ENCODE measurements at places on chromosomes 5 and 9.
A peak's percentile ranks its signal among the peaks of the same experiment; 100 is the strongest.

- DNase-seq: no peak
These were observed 8.7 kb downstream of the GARIN3 start for GRCh38 chr5:157157293-157157891.

GRCh38 chr5:168890816-168891812, 311.9 kb upstream of the PANK3 start:
- no peak for DNase-seq

DNA sequence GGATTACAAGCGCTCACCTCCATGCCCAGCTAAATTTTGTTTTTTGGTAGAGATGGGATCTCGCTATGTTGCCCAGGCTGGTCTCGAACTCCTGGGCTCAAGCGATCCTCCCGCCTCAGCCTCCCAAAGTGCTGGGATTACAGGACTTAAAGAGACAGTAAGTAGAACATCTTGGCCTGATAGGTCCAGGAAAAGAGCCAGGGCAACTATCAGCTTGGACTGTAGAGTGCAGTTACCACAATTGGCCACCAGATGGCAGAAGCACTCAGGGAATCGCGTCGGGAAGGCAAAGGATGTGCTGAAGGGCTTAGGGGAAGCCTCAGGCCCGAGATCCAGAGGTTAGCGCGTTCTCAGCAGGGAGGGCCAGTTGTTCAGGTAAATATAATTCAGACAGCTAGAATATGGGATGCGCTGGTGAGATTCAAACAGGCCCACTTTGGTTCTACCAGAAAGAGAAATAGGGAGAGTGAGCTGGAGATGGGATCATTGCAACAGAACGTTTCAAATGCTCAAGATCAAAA, 21.5 kb downstream of the C9orf57 start:
- peak; percentile 52 for DNase-seq

- DNase-seq: peak; percentile 52
These were observed 597 bp downstream of the NFIL3 start for GRCh38 chr9:91422758-91423711.

GRCh38 chr9:112299514-112299913, 33.9 kb downstream of the PTBP3 start:
- no peak for DNase-seq

DNA sequence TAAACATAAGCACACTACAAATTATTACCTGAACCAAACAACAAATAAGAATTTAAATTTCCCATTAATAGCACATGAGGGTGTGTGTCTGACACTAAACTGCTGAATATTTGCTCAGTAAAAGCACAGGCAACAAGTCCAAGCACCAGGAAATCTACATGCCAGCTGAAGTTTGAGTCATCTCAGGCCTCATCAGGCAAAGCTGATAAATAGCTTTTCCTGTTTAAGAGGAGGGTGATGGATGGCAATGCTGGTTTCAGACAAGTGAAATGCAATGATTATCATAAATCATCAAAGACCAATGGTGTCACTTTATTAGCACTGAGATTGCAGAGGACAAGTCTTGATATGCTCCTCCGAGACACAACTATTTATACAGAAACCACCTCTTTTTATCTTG, 1668.0 kb upstream of the C9orf72 start:
- DNase-seq: no peak

DNA sequence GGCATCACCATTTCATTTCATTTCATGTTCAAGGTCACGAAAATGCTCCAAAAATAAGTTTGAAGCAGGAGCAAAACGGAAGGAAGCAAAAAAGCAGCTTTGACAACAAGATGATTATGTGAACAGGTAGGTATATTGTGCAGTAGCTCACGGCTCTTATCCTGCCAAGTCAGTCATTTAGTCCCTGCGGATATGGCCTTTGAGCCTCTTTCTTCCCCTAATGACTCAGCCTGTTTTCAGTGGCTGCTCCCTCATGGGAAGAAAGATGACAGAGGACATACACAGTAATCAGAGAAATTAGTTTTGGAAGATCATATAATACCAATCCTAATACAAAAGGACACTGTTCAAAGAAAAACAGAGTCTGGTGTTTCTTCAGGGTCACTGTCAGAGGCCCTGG, 155.8 kb upstream of the GRAMD2B start:
- no peak for DNase-seq

GRCh38 chr9:29945012-29945411, 2371.7 kb upstream of the C9orf72 start:
- DNase-seq: no peak

DNA sequence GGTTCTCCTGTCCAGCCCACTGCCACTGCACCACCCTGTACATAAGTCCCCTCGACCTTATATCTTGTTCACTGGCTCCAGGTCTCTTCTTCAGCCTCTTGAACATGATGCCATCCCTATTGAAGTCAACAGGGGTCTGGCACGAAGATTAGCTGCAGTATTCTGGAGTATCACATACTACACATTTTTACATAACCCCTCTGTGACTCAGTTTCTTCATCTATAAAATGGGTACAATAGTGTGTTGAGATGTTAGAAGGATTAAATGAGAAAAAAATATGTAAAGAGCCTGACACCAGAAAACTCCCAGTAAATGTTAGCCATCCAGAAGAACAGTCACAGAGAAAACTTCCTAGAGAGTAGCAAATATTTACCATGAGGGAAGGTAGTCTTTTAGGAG, 98.9 kb downstream of the PIK3R1 start:
- DNase-seq: no peak

DNA sequence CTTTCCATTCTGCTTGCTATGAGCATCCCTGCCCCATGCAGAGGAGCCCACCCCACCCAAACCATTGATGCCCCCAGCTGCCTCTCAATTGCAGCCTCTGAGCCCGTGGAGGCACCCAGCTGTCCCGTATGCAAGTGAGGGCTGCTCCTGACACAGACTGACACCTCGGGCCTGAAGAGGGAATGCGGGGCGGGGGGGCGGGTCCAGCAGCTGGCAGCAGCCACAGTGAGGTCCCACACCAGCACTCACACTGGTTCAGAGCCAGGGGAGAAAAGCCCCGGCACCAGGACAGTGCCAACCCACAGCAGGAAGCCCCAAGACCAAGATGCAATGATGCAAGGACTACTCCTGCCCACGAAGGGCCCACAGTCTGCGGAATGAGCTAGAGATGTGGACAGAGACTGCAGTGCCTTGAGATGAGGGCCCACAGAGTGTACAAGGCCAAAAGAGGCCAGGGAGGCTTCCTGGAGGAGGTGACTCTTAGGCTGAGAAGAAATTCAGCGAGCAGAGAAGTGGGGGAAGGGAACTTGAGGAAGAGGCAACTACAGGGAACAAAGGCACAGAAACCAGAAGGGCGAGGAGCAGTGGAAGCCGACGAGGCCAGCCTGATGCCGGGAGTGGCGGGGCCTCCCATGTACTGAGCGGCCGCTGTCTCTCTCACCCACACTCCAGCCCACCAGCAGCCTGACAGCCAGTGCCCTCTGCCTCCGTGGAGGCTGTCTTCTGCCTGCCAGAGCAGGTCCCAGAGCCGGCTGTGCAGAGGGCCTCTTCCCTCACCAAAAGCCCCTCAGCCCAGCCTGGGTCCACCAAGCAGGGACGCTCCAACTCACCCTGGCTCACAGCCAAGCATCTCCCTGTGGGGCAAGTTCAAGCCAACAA, 9.2 kb downstream of the EEIG1 start:
- DNase-seq: peak; percentile 57

DNA sequence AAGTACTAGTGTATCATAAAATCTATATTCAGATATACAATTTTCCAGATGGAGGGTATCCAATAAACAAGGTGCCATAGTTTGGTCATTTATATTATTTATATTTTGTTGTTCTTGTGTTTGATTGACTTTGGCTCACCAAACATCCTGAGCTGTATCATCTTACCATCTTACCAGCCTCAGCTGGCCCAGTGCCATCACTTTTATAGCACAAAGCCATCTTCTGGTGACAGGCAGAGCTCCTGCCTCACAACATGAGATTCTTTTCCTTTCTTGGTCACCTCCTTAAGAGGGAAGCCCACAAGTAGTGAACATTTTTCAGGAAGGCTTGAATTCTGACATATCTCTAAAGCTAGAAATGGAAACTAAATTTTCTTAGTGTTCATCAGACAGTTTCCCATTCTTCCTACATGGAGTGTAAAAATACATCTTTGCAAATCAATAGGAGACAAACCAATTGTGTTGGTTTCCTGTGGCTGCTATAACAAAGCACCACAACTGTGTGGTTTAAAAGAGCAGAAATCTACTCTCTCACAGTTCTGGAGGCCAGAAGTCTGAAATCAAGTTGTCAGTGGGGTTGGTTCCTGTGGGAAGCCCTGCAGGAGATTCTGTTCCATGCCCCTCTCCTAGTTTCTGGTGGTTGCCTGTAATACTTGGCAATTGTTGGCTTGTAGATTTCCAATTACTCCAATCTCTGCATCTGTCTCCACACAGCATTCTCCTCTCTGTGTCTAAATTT, 341.8 kb downstream of the MAN2A1 start:
- DNase-seq: no peak

DNA sequence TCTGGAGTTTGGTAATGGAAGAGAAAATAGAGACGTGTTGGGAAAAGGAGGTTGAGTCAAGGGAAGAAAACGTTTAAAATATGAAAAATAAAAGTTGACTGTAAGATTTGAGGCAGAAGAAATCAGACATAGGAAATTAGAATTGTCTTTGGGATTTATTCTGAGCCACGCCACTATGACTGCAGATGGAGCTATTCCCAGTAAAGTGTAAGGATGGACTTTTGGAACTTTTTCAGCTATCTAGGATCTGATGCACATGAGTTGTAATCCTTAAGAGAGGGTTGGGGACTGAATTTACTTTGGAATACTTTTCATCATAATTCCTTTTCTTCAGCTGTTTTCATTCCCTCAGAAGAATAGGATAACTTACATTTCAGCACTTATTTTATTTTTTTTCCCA, 336.7 kb downstream of the FAM170A start:
- DNase-seq: no peak

- DNase-seq: no peak
These were observed 26.5 kb upstream of the ABO start for GRCh38 chr9:133301253-133302230.

- DNase-seq: no peak
These were observed 13.9 kb downstream of the MAP1B start for GRCh38 chr5:72121052-72121779.

- DNase-seq: no peak
These were observed 360.6 kb downstream of the EFNA5 start for GRCh38 chr5:107310181-107310580.

DNA sequence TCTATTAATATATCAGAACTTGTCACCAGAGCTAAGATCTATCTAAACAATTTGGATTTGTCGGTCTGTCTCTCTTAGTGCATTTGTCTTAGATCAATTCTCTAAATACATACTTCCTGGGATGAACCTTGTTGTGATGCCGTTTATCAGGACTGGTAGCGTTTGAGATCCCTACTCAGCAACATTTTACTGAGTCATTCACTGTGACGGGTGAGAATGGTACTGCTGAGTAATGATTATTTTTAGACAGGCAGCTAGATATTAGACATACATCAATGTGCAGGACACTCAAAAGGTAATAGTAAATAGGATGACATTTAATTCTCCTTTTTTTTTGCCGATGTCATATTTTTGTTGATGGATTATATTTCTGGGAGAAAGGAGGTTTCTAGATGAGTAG, 209.0 kb downstream of the CSNK1G3 start:
- DNase-seq: no peak

Measured in effector memory CD8-positive, alpha-beta T cell (primary cell).